ENCODE measurements at places on chromosomes 2 and 18. TPM values are rescaled to one million over a fixed set of nuclear protein-coding genes. Genes with fewer than 3 reads are reported as not detected.

DNA sequence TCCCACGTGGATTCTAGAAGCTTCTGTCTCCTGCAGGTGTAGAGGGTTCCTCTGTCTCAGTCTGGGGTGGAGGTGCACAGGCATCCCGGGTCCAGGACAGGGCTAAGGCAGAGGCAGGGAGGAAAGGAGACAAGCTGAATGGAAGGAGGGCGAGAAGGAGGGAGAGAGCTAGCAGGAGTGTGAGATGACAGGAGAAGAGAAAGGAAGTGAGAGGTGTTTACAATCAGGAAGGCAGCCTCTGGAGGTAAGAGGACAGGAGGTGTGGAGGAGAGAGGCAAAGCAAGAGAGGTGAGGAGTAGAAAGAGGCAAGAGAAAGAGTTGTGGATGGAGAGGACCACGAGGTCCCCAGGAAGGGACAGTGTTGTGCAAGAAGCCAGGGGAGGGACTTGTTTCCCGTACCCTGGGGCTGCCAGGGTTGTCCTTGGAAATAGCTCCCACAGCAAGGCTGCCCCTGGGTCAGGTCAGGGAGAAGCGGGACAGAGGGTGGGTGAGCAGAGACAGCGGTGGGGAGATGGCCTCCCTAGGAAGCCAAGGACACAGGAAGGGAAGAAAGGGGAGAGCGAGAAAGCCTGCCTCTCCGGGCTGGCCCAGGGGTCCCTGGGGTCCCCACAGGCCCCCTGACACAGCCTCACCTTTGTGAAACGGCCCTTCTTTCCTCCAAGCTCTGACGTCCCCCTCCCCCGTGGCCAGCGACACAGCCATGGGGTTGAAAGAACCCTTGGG lies 136.9 kb downstream of the CYP26B1 start:
- no peak for DNase-seq

DNA sequence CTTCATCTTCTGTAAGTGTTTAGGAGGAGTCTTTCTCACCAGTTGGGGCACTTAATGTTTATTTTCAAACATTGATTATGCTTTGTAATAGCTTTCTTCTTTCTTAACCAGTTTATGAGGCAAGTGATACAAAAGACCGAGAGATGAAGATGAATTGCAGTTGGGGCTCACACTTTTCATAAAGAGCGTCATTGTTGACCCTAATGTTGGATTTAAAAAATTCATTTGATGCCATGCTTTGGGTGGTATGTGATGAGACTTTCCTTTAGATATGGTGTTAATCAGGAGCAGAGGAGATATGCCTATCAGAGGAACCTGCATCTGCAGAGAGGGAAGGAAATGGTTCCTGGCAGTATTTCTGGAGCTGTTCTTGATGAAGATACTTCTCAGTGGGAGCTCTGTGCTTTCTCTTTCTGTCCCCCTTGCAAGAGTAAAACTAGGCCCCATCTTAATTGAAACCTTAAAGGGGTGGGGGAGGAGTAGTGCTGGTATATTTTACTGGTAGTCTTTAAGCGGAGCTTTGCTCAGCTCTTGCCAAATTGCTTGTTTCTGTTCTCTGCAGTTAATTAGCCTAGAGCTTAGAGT lies 2.3 kb downstream of the EML4 start:
- DNase-seq = no peak

GRCh38 chr2:100742277-100743254 lies 77.4 kb upstream of the NPAS2 start:
- peak; percentile 74 for DNase-seq

DNA sequence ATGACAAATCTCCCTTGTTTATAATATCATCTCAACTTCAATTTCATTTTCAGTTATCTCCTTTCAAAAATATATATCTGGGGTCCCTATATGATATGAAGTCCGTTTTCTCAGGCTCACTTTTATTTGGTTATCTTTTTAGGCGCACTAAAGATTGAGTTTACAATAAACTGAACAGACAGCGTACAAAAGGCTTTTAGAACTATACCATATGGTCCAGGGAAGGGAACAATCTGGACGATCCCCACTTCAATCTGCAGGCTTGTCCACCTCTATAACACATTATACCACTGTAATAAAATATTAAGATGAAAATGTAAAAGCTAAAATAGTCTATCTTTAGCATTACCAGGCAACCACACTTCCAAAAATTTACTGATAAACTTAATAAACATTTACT lies 289.9 kb downstream of the ZEB2 start:
- DNase-seq = no peak

- no peak for DNase-seq
These were observed 1.6 kb upstream of the RIOK3 start for GRCh38 chr18:23451491-23451890.

- DNase-seq = peak; percentile 61
These were observed 5.5 kb upstream of the ID2 start for GRCh38 chr2:8676191-8676920.

DNA sequence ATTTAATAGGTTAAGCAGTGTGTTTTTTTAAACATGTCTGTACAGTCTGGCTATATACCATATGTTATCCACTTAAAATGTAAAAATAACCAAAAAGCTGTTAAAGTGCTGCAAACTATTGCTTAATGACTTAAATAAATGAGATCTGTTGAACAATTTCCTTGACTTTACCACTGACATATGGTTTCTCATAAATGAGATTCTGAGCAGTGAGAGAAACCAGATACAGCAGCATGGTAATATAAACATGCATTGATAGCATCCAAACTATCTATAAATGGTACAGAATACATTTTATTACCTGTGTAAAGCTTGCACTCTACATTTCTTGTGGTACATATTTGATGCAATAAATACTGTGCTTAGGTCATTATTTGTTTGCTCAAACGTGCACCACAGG lies 36.3 kb upstream of the TTC21B start:
- no peak for DNase-seq

GRCh38 chr2:146540271-146540932 lies 1304.4 kb upstream of the ACVR2A start:
- no peak for DNase-seq

- DNase-seq = no peak
These were observed 18.0 kb downstream of the FBXO41 start for GRCh38 chr2:73266061-73266901.

GRCh38 chr2:119692310-119692709 lies 13.3 kb downstream of the TMEM177 start:
- no peak for DNase-seq

GRCh38 chr2:69565431-69565839 lies 78.1 kb downstream of the AAK1 start:
- no peak for DNase-seq

DNA sequence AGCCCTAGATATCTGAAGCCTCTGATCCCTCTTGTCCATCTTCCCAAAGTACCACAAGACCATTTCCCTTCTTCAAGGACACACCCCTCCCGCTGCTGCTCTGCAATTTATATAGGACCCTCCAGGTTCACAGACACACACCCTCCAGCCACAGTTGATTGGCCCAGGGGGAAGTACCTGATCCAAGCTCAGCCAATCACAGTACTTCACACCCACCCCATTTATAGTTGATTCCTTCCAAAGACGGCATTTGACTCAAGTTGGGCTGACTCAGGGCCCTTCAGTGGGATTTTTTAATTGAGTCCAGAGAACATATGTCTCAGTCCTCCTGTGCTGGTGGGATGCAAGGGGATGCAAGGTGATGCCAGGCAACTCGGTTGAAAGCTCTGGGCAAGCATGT lies 59.2 kb downstream of the GYPC start:
- DNase-seq = no peak

- DNase-seq = no peak
These were observed 3.0 kb upstream of the GLI2 start for GRCh38 chr2:120732506-120733237.

DNA sequence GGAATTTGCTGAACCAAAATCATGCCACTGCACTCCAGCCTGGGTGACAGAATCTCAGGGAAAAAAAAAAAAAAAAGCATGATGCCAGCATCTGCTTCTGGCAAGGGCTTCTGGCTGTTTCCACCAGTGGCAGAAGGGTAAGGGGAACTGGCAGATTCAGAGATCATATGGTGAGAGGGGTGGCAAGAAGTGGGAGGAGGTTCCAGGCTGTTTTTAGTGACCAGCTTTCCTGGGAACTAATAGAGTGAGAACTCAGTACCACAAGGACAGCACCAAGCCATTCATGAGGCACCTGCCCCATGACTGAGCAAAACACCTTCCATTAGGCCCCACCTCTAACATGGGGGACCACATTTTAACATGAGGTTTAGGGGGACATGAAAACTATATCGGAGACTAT lies 18.4 kb upstream of the CLASP1 start:
- DNase-seq = no peak

- DNase-seq = no peak
These were observed 92.6 kb upstream of the TFCP2L1 start for GRCh38 chr2:121377646-121378045.

Gene GNLY
- 0.63 TPM for polyA plus RNA-seq

Gene MALL
- polyA plus RNA-seq = 16.5 TPM

Gene GATA6
- polyA plus RNA-seq = 10.6 TPM

Gene RBM45
- 17.3 TPM for polyA plus RNA-seq

Gene ERMN
- polyA plus RNA-seq = 0.13 TPM

Gene LHCGR
- polyA plus RNA-seq = 0.18 TPM

Gene EPAS1
- polyA plus RNA-seq = 49.1 TPM

Gene EVX2
- not detected for polyA plus RNA-seq
